ENCODE measurements at places on chromosomes 7 and 10.

DNA sequence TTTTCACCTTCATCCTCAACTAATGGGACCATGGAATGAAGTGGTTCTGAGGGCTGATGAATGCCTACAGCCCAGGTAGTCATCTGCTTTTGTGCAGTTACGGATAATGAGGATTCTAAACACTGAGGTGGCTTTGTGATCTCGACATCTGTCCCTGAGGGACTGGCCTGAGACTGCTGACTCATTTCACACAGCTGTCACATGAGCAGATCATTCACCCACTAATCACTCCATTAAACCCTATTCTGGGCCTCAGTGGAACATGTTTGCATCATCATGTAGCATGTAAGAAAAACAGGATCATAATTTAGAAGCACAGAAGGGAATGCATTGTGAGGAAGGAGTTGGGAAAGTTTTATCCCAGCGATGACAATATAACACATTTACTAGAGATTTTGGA lies 79.4 kb upstream of the FEZF1 start:
- no peak for ATAC-seq

DNA sequence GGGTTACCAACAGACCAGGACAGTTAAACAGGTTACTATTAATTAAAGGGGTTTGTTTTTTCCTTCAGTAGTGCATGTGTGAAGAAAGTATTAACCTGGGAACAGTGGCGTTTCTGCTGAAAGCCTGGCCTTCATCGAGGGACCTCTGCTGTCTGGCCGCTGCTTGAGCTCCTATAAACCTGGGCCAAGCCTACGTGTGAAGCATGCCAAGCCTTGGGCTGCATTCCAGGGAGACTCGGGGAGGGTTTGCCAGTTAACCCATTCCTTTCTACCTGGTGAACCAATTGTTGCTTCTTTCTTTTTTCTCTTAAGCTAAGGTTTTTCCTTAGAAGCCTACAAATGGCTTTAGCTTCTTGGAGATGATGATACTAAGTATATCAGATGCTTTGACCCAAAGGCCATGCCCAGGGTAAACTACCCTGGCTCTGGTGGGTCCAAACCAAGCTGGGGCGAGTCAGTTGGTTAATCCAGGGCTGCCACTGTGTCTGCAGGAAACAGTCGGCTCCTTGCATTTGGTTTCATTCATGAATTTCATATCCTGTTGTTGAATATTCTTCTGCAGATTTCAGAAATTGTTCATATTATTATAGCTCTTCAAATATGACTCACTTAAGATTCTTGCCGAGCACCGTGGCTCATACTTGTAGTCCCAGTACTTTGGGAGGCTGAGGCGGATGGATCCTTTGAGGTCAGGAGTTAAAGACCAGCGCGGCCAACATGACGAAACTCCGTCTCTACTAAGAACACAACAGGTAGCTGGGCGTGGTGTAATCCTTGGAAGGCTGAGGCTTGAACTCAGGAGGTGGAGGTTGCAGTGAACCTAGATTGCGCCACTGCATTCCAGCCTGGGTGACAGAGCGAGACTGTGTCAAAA lies 23.8 kb downstream of the PFKP start:
- peak; percentile 46 for ATAC-seq

DNA sequence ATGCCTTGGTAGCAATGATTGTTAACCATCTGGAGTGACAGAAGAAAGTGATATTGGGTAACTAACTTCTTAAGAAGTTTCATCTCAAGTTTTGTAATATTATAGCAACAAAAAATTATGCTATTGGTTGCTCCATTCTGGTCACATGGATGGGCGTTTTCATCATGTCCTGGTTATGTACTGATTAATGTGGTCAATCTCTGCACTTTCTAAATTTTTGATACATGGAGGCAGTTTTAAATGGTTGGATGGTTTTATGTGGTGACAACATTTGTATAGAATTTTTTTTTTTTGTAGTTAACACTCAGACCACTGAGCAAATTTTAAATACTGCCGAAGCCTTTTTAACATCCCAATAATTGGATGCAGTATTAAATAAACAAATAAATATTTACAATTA lies 55.2 kb upstream of the CCAR1 start:
- ATAC-seq, result peak; percentile 43

DNA sequence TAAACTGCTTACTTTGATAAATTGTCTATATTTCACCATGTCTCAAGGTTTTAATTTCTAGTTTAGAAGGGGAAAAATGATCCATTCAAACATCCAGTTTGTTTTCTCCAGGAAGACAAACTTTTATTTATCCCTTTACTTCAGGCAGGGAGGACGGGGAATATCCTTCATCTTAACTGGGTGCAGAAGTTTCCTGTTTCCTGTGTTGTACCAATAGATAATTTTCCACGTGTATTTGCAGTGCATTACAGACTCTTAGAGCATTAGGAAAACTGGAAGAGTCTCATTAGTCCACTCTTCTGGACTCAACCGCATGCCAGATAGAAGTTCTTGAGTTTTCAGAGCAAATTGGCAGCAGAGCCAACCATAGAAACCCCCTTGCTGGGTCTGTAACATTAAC lies 39.4 kb upstream of the PIP4K2A start:
- ATAC-seq, result no peak

GRCh38 chr7:2125931-2126330 lies 106.8 kb downstream of the MAD1L1 start:
- ATAC-seq, result no peak

DNA sequence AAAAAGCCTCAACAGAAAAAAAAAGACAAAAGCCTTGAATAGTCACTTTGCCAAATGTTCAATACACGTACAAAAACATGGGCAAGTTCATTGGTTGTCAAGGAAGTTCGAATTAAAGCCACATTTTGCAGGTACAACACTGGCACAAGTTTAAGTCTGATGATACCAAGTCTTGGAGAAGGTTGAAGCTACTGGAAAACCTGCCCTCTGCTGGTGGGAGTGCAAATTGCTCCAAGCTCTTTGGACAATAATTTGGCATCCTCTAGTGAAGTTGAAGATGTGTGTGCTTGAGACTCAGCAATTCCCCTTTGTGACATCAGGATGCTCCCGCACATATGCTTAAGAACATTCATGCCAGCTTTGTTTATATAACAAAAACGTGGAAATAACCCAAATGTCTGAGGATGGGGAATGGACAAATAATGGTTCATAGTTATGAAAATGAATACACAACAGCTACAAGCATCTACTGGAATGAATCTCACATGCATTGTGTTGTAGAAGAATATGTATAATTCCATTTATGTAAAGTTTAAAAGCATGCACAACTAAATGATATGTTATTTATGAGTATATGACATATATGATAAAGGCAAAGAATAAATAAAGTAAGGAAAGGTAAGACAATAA lies 120.0 kb upstream of the PLPP4 start:
- peak; percentile 62 for ATAC-seq

- peak; percentile 49 for ATAC-seq
Observed at GRCh38 chr10:60778971-60779796, 906 bp downstream of the CDK1 start.

GRCh38 chr7:22355620-22356009 lies 1.3 kb downstream of the RAPGEF5 start:
- no peak for ATAC-seq

- ATAC-seq, result no peak
Observed at GRCh38 chr10:132309879-132310591, 2.3 kb upstream of the STK32C start.

DNA sequence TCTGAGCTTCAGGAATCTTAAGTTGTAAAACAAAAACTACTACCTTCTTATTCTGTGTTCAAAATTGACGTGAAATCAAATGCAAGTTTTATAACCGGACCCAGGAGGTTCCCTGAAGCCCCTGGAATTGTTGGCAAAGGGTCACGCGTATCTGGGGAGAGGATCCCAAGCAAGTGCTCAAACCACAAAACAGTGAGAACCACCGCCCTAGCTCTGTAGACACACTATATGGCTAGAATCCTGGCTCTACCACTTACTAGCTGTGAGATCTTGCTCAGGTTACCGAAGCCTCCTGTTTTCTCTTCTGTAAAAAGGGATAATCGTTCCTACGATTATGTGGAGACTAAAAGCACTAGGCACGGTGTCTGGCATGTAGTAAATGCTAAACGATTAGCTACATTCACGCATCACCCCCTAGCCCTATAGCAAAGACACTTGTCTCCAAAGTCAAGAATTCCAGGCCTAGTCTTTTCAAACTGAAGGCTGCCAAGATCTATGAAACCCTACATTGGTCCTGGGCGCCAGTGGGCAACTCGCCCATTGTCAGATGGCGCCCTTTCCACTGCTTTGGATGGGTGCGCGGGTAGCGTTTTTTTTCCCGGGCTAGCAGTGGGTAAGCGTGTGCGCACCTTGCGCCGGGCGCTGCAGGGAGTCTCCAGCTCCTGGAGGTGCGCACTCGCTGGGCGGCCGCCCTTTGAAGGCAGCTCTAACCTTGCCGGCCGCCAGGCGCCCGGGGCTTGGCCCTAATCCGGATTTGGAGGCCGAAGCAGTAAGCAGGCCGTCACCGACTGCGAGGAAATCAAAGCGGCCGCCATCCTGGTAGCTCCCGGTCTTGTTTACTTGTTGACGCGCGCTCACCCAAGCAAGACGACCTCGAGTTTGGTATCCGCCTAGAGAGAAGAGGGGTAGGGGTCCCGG lies 11.6 kb upstream of the NKX2-3 start:
- no peak for ATAC-seq

DNA sequence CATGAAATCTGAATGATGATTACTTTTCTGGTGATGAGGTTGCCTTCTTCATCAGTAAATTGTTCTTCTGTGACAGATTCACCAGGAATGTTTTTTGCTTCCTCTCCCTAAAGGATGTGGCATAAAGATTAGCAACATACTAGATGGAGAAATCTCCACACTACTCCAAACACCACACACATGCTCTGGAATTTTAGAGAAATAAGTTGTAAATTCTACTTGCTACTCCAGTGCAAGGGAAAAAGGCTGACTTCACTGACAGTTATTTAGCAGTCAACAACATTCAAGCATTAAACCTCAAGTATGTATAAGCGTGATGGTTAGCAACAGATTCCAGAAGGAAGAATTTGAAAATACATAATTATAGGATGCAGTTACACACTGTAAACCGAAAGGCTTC lies 137.9 kb upstream of the CCDC6 start:
- no peak for ATAC-seq

- ATAC-seq, result peak; percentile 60
Observed at GRCh38 chr7:105413887-105414437, 25.2 kb upstream of the SRPK2 start.

DNA sequence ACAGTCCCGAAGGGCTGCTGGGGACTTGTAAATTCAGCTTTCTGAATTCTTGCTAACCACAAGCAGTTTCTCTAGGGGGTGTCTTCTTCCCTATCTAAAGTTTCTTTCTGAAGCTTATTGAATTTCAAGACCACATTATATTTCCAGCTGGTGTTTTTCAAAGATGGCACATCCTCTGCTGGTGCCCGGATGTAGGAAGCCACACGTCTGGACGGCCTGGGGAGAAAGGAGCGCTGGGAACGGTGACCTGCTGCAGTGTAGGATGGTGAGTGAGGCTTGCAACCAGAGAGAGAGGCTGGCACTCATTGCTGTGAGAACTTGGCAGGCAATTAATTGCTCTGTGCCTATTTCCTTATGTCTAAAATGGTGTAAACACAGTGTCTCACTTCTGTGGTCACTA lies 776.4 kb downstream of the TYW1 start:
- no peak for ATAC-seq

DNA sequence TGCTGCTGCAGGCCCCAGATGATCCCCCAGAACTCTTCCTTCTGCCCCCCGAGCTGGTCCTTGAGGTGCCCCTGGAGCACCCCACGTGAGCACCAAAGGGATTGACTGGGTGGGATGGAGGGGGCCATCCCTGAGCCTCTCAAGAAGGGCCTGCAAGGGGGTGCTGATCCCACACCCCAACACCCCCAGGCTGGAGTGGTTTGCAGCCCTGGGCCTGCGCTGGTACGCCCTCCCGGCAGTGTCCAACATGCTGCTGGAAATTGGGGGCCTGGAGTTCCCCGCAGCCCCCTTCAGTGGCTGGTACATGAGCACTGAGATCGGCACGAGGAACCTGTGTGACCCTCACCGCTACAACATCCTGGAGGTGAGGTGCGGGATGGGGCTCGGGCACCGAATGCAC lies 8.2 kb downstream of the NOS3 start:
- no peak for ATAC-seq

DNA sequence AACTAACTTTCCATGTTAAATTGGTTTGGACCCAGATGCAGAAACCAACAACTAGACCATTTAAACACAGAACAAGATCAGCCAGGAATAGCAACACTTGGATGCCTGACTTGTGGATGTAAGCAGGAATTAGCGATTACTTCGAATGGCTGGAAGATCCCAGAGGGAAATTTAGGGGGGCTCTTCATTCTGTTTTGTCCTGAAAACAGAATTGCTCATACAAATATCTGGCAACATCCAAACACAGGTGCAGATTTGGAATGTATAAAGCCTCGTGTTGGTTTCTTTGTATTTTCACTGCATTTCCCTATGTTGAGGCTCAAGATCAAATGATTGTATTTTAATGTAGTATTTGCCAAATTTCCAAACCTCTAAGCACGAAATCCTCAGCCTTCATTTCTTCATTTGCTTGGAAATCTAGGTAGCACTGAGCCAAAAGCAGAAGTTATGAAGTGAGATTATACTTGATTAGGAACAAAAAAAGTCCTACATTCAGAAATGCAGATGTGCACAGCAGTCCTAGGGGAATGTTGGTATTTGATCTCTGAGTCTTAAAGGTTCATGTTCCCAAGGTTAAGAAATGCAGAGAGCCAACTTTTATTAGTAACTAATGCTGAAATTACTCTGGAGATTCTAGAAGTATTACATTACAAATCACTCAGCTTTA lies 248.7 kb upstream of the TCF7L2 start:
- ATAC-seq, result no peak

DNA sequence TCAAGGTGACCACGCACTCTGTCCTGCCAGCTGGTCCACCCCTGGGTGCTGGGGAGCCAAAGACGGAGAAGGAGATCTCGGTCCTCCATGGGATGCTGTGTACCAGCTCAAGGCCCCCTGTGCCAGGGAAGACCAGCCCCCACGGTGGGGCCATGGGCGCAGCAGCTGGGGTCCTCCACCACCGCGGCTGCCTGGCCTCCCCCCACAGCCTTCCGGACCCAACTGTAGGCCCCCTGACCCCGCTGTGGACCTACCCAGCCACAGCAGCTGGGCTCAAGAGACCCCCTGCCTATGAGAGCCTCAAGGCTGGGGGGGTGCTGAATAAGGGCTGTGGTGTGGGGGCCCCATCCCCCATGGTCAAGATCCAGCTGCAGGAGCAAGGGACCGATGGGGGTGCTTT lies 5.4 kb downstream of the NYAP1 start:
- no peak for ATAC-seq

- ATAC-seq, result no peak
Observed at GRCh38 chr10:78307576-78307975, 273.9 kb downstream of the RPS24 start.

DNA sequence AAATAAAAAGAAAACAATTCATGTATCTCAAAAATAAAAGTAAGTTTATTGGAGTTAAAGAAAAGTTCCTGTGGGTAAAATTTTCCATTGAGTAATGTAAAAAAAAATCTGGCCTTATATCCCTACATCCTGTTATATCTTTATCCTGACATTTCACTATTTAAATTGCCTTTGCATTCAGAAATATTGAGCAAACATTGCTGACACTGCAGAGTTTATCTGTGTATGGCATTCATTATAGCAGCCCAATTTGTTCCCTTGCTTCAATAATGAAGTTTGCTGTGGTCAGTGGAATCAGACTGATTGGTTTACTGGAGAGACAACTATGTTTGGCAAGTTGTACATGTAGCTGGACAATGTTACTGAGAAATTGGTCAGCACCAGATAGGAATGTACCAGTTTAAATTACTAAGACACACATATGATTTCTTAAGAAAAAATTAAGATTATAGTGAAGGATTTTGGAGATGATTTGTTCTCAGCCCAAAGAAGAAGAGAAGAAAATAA lies 271.7 kb downstream of the ANKRD7 start:
- ATAC-seq, result no peak

GRCh38 chr7:77223261-77223660 lies 23.6 kb upstream of the FGL2 start:
- ATAC-seq, result no peak
